ENCODE measurements at places on chromosomes 7 and 10.

DNA sequence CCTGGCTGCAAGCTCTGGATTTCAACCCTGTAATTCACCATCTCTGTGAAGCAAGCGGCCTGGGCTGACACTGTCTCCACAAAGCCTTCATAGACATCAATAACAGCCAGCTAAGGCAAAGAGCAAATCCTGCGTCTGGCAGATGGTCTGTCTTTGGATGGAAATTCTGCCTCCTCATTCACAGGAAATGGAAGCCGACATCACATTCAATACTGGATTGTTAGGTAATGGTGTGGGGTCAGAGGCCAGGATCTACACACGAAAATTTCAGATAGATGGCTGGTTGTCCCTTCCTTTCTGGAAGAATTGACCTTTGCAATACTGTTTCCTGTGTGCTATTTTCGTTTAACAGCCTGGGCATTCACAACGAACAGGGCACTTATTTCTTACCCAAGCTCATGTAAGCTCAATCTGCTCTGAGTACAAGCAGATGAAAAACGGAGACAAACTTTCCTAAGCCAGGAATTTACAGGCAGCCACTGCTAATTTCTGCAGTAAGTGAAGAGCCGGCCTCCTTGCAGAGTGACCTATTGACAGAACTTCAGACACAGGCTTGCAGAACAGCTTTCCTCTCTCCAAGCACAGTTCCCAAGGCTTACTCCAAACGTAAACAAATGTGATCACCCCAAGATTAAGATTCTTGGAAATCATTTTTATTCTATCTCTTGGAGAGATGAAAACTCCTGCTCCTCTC lies 3.1 kb upstream of the ADAM12 start:
- no peak for DNase-seq

DNA sequence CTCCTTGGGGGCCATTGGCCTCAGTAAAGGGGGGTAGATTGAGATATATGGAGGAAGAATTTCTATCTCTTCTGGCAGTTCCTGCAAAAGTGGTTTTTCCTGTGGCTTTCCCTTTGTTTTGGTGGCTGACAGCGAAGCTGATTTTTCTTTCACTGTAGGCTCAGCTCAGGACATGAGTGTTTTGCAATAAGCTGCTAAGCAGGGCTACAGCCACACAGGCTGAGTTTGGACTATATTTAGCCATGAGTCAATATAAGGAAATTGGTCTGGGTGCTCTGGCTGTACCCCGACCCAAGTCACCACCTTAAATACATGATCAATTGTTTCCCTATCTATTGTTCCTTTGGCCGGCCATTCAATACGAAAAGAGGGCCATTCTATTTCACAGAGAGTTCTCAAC lies 212.7 kb upstream of the KCND2 start:
- DNase-seq: no peak

GRCh38 chr10:123884907-123885381 lies 6.7 kb downstream of the CPXM2 start:
- DNase-seq: no peak

- DNase-seq: peak; percentile 2
These were observed 391.0 kb downstream of the GFRA1 start for GRCh38 chr10:115882021-115882420.

DNA sequence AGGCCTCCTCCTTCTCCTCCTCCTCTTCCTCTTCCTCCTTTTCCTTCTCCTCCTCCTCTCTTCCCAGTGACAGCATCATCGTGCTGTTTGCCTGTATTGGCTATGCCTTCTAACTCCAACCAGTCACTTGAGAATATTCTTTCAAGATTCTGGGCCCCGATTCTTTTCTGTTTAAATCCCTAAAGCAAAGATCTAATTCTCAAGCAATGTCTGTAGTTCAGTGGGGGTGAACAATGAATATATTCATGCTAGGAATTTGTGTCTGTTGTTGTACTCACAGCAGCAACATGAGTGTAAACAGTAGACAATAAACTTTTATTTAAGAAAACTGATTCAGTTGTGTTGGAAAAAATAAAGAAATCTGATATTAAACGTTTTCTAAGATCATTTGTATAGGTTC lies 30.7 kb downstream of the NUDT5 start:
- DNase-seq: no peak

GRCh38 chr10:11921800-11922392 lies 98.7 kb downstream of the PROSER2 start:
- DNase-seq: no peak

DNA sequence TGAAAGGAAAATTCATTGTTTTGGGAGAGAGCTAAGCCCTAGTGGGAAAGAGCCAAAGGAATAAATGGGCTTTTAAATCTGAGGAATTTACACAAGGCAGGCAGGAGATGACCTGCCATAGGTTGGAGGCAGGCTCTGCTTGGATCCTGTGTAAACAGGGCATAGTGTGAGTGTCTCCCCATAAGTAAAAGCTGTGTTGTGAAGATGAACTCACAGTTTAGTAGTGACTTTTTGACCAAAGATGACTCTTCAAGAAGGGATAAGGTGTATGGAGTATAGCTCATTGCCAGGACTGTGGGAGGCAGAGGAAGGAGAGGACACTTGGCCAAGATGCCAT lies 63.2 kb downstream of the KAT6B start:
- no peak for DNase-seq

DNA sequence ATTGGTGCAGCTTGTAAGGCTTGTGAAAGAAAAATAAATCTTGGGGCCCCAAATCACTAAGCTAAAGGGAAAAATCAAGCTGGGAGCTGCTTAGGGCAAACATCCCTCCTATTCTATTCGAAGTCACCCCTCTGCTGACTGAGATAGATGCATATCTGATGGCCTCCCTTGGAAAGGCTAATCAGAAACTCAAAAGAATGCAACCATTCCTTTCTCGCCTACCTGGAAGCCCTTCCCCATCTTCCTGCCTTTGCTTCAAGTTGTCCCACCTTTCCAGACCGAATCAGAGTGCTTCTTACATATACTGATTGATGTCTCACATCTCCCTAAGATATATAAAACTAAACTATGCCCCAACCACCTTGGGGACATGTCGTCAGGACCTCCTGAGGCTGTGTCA lies 240.3 kb downstream of the SKIDA1 start:
- DNase-seq: no peak

GRCh38 chr10:5453749-5454489 lies 41.6 kb downstream of the NET1 start:
- DNase-seq: no peak

GRCh38 chr7:8117195-8117594 lies 144.8 kb downstream of the ICA1 start:
- DNase-seq: no peak

DNA sequence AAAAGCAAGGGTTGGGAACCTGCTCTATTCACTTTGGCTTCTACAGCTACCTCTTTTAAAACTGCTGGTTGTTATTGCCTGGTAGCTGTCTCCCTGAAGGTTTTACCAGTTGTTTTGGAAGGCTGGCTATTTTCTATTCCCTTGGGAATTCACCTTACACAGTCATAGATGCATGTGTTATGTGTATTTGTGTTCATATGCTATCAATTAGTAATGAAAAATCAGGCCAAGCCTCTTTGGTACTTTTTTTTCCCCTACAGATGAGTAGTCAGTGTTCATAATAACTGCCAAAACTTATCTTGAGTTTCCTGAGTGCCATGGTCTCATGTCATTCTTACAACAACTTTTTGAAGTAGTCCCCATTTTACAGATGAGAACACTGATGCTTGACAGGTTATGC lies 738.0 kb upstream of the GALNT17 start:
- DNase-seq: no peak

- no peak for DNase-seq
These were observed 38.3 kb upstream of the PTPN12 start for GRCh38 chr7:77498659-77499379.

DNA sequence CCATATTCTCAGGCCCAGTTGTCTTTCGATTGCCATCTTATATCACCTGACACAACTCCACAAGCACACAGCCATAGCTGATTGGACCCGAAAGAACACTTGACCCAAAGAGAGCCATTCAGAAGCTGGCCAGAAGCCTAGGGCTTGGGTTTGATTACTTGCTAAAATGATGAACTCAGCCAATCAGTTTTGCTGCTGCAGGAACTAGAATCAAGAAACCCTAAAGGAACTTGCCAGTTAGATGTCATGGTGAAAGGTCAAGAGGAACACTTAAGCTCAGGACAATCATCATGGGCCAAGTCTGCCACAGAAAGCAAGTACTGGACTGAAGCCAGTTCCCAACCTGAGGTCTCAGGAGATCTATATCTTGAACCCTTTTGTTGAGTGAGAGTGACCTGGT lies 150.0 kb downstream of the SGMS1 start:
- no peak for DNase-seq

DNA sequence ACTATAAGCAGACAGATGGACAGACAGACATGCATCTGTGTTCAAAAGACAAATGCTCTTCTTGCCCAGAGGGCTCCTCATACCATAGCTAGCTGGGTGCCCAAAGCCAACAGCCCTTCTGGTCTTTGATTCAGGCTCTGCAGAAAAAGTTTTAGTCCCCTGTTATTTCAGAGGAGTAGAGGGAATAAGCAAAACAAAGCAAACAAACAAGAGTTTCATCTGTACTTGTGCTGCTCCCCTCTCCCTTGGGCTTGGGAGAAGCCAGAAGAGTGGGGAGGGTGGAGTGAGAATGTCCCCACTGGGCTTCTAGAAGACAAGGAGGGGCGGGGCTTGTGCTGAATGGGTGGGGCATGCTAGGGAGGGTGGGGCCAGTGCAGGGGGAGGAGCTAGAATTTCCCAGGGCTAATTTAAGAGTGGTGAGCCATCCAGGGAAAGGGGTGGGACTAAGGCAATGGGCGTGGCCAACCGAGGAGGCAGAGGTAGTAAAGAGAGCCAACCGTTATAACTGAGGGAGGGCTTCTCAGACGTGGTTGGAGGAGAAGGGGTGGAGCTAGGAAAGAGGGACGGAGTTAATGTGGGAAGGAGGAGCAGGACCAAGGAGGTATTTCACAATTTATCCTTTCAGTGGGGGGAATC lies 101.2 kb upstream of the MGMT start:
- DNase-seq: no peak

GRCh38 chr7:42244828-42245227 lies 7.8 kb upstream of the GLI3 start:
- no peak for DNase-seq

DNA sequence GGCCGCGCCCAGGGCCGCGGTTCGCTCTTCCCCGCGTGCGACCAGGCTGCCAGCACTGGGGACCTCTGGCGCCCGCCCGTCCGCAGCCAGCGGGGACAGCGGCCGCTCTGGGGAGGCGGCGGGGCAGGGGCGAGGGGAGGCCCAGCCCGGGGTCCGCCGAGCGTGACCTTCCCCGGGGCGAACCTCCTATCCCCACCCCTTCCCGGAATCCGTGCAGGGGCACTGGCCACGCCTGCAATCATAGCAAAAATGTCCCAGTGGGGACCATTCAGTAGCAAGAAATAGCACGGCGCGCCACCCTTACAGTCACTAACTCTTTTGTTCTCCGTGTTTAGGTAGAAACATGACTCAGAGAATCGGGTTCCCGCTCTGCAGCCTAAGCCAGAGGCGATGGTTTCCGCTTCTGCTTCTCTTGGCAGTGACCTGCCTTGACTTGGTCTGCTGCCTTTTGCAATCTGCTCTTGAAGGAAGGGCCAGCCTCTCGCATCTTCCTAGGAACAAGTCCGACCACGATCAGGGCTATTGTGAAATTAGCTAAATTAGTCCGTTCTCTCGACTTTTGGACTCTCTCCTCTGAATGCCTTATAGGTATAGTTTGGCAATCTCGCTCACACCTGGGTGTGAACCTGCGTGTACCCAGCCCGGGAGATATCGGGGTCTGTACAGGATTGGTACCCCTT lies 79.3 kb upstream of the ACBD5 start:
- peak; percentile 49 for DNase-seq

DNA sequence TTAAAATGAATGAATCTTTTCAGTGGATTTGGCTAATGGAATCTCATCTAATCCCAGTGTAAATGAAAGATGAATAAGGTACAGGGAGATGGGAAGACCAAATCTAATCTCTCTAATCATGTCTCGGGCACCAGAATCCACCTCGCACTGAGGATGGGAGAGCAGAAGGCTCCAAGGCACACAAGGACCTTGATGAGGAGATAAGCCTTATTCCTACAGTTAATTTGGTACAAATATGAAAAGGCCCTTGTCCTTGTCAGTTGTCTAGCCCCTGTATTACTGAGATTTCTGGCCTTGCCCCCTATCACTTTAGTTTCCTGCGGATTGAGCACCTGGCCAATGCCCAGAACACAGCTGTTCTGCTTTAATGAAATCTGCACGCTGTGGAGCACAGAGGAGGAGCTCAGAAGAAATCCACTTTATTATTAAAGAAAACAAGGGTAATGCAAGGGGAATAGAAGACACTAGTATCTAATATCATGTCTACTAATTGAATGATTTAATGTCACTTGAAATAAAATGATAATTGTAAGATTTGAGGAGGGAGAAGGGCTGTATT lies 321.4 kb upstream of the HGF start:
- DNase-seq: no peak

DNA sequence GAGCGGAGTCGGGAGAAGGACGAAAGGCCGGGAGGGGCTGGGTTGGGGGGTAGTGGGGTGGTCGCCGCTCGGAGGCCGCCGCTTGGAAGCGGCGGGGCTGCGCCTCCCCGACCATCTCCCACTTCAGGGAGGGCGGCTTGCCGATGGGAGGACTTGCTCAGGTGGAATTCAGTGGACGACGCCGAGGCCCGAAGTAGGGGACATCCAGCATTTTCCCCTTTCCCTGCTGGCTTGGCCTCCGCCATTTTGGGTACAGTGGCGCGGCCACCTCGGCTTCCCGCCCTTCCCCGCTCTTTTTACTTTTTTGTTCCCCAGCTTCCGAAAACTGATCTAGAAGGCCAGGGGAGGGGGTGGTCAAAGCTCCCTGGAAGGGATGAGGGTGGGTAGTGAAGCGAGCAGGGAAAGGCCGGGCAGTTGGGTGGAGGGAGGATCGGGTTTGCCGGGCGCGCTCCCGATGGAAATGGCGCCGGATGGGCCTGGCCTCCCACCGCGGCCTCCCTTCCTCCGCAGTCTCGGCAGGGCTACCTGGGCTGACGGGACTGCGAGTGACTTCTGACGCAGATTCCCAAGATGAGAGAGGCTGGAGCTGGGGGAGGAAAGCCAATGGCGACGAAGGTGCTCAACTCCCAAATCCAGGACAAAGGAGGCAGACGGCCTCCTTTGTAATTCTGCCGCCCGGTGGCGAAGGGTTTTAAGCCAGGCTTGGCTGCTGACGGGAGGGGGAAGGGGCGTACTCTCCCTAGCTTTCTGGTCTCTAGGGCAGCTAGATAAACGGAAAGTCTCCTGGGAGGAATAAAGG lies at the start of gene PBLD:
Gene PBLD (minus strand): TSS at position 670 of the 799 bp plus-strand sequence. CDS start 26,084 bp downstream, outside the sequence.
- no peak for DNase-seq

- DNase-seq: no peak
These were observed 14.8 kb downstream of the INHBA start for GRCh38 chr7:41688012-41688625.

GRCh38 chr10:59831658-59832503 lies 74.5 kb downstream of the CCDC6 start:
- DNase-seq: no peak

- DNase-seq: peak; percentile 83
These were observed 1080.4 kb downstream of the CNTNAP2 start for GRCh38 chr7:147197006-147197405.

DNA sequence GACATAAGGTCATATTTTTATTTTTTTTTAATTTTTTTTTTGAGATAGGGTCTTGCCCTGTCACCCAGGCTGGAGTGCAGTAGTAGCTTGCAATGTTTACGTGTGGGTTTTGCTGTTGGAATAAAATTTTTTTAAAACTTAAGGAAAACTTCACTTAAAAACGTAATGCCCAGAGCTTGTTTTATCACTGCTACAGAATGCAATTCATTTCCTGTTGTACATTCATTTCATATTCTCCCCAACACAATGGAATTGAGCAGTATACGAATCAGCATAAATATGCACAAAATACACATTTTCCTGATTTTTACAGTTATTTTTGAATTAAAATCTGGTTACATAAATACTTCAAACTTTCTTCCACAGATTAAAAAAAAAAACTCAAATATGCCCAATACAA lies 40.3 kb downstream of the RSU1 start:
- no peak for DNase-seq

GRCh38 chr10:25713894-25714240 lies 220.2 kb upstream of the MYO3A start:
- DNase-seq: no peak
